ENCODE measurements at places on chromosomes 12 and 14.

GRCh38 chr14:80664576-80664975, 277.0 kb downstream of the CEP128 start:
- no peak for DNase-seq

DNA sequence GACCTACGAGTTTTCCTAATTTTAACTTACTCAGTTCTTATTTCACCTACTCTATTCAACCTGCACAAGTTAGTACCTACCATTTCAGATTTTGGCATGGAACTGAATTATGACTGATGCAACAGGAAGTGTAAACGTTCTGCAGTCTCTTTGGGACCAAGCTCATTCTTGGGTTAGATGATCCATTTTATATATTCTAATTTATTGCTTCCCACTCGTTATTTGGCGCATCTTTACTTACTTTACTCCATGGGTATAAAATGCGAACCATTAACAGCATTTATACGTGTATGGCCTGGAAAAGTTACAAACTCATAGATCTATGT, 1.0 kb upstream of the EML1 start:
- no peak for DNase-seq

DNA sequence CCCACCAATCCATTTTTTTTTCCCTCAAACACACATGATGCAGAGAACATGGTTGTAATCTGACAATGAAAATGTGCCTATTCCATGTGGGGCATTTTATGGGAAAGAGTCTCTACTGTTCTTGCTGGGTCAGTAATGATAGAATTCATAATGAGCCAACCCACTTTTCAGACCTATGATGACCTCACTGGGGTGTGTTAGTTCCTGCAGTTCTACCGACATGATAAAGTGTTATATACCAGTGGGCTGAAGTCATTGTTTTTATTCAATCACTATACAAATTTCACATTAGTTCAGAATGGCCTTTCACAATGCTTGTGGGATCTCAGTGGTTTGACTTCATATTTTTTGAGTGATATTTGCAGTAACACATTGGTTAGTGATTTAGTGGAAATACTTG, 47.5 kb downstream of the PPFIBP1 start:
- DNase-seq = no peak

DNA sequence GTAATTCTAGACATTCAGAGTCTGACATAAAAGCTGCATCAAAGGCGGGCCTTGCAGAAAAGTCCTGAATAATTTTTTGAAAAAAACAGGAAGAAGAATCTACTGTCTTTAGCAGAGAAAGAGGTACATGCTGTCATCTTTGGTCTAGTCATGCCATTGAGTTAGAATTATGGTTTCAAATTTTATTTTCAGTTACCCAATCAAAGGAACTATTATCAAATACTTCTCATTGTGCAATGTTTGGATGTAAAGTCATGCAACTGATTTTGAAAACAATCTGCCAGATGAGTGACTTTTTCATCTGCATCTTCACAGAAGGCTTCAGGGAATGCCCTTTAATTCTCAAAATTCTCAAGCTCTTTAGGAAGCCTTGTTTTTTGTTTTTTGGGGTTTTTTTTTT, 803.5 kb downstream of the FLRT2 start:
- DNase-seq = no peak

GRCh38 chr14:88749139-88749538, 43.6 kb downstream of the EML5 start:
- no peak for DNase-seq

DNA sequence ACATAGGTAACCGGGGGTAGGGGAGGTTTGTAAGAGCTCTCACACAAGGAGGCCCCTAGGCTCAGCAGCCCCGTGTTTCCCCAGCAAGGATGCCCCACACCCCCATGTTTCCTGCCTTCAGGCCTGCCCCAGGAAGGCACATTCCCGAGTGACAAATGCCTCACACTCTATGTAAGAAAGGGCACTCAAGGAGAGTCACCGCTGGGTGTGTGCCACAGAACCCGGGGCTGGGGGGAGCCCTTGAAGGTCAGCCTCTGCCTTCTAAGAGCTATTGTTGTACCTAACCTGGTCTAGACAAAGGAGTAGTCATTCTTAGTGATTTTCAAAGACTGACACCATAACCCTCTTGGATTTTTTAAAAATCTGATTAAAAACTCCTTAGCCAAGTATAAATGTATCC, 333.6 kb downstream of the DPF3 start:
- no peak for DNase-seq

GRCh38 chr14:68791078-68791901, 1.6 kb downstream of the ZFP36L1 start:
- DNase-seq = no peak

Measured in stimulated activated CD8-positive, alpha-beta memory T cell treated with anti-CD3 and anti-CD28 coated beads, Interleukin-15, amount 100 ng/mL, for 48 hours (primary cell).